ENCODE measurements at places on chromosomes 6 and 20. TPM values are rescaled to one million over a fixed set of nuclear protein-coding genes. Genes with fewer than 3 reads are reported as not detected.

- H3K27ac ChIP-seq: no peak overlapping the region
These were observed 27.4 kb downstream of the NPEPL1 start for GRCh38 chr20:58719971-58720371.

DNA sequence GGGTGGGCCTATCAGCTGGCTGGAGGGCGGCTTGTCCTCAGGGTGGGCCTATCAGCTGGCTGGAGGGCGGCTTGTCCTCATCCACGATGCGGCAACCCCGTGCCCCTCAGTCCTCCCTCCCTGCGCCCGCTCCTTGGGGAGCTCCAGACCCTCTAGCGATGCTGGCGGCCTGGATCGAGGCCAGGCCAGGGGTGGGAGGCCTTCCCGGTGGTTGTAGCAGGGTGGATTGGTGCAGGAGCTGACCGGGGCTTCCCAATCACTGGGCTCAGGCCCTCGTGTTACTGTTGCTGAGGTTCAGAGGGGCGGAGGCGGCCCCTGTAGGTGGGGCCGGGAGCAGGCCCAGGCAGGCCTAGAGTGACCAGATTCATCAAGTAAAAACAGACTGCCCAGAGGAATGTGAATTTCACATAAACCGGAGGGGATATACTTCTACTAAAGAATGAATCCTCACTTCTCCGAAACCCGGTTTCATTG lies 8.8 kb downstream of the SLC17A9 start:
- H3K27ac ChIP-seq: no peak overlapping the region
- H3K4me3 ChIP-seq: no peak overlapping the region
- no peaks in the 10 kb centered on the region for H3K4me1 ChIP-seq
- H3K27me3 ChIP-seq: no peaks in the 10 kb centered on the region

GRCh38 chr6:25579391-25579883 lies 72.6 kb upstream of the SCGN start:
- peaks cover 34% of the 10 kb centered on the region for H3K4me1 ChIP-seq
- H3K4me3 ChIP-seq: no peak overlapping the region
- peaks cover 7% of the 10 kb centered on the region for H3K36me3 ChIP-seq
- DNase-seq: no peak

- H3K36me3 ChIP-seq: no peaks in the 10 kb centered on the region
- no peaks in the 10 kb centered on the region for H3K27me3 ChIP-seq
- no peak overlapping the region for H3K4me3 ChIP-seq
These were observed 127.8 kb upstream of the EEF1E1 start for GRCh38 chr6:8229915-8230756.

The ALDH5A1 gene
- total RNA-seq: 11.9 TPM

DNA sequence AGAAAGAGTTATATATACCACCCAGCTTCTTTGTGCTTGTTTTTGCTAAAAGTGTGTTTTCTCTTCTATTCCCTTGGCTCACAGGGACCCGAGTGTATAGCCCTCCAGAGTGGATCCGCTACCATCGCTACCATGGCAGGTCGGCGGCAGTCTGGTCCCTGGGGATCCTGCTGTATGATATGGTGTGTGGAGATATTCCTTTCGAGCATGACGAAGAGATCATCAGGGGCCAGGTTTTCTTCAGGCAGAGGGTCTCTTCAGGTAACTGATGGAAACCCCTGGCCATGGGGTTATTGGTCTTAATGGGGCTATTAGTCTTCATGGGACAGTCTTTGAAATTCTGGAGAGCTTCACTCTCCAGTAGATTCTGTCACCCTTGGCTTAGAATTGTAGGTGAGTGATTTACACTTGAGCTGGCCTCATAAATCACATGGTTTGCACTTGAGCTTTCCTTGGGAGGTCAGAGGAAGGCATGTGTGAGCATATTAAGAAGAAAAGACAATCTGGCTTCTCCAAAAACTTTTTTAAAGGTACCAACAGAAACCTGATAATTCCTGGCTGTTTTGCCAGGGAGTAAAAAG lies 3.0 kb downstream of the PIM1 start:
- peaks cover 2% of the 10 kb centered on the region for H3K27me3 ChIP-seq
- H3K4me3 ChIP-seq: peak overlapping the region; percentile 89
- DNase-seq: no peak
- H3K36me3 ChIP-seq: peaks cover 62% of the 10 kb centered on the region

The COL10A1 gene
- not detected for total RNA-seq

The C20orf202 gene
- total RNA-seq: not detected

DNA sequence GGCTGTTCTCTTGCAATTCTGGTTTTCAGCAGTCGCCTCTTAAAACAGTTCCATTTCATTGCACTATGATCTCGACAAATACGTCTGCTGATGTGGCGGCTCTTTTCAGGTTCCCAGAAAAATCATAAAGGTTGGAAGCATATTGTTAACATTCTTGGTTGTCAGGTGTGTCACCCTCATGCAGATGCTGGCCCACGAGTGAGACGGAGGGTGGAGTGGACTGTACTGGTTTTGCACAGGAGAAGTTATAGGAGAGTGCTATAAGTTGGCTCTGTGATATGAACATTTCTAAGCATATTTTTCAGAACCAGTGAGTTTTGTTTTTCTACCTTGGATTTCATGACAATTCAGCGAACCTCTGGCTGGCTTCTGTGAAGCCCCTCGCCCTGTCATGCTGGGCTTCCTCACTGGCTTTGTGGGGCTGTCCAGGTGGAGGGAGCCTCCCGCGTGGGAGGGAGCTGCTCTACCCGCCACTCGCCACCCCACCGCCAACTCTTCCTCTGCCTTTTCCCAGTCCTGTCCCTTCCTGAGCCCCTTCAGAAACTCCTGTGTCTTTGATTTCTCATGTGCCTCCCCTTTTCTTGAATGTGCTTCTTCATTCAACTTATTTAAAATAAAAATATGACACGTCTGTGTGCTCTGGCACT lies 10.6 kb downstream of the IRF4 start:
- peak overlapping the region; percentile 91 for H3K27ac ChIP-seq
- peaks cover 95% of the 10 kb centered on the region for H3K36me3 ChIP-seq
- no peaks in the 10 kb centered on the region for H3K27me3 ChIP-seq
- H3K4me3 ChIP-seq: peak overlapping the region; percentile 81

The ISM1 gene
- 2.0 TPM for total RNA-seq

DNA sequence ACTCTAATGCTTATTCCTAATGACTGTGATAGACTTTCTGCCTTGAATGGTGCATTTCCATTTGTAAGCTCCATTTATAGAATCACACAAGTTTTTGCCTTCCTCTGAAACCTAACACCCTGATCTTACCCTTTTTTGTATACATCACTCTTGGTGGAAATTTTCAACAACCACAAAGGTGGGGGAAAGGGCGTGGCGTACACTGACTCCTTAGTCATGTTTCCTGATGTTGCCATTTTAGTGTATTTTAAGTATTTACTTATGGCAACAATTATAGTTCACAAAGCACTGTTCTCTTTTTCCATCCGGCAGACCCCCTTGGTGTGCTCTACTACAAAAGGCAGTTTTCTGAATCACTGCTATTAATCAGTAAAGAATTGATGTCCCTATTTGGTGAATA lies 92.0 kb downstream of the ATXN1 start:
- DNase-seq: peak; percentile 73
- peak overlapping the region; percentile 94 for H3K27ac ChIP-seq
- H3K4me1 ChIP-seq: peaks cover 83% of the 10 kb centered on the region
- H3K4me3 ChIP-seq: peak overlapping the region; percentile 80
- no peaks in the 10 kb centered on the region for H3K27me3 ChIP-seq
- peaks cover 46% of the 10 kb centered on the region for H3K36me3 ChIP-seq

DNA sequence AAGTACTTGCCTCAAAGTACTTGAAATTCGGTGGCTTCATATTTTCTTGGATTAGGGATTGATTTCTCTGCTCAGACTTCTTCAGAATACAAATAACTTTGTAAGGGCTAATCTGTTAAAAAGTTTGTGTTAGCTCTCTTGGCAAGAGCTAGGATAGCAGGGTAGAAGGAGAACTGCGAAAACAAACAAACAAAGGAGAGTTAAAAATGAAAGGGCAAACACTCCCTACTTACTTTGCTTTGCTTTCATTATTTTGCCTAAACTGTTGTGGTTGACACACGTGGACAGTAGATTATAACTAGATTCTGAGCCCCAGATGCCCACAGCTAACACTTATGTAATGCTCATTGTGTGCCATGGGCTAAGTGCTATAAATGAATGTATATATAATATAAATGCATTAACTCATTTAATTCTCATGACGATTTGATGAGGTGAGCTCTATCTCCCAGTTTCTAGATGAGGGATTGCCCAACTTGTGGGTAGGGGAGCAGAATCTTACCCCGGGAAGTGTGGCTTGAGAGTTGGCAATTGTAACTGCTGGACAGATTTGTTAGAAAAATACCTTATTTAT lies 48.7 kb downstream of the EYA4 start:
- no peak overlapping the region for H3K27ac ChIP-seq
- no peak for DNase-seq
- H3K36me3 ChIP-seq: no peaks in the 10 kb centered on the region
- no peak overlapping the region for H3K4me3 ChIP-seq
- no peaks in the 10 kb centered on the region for H3K27me3 ChIP-seq

The LGSN gene
- total RNA-seq: not detected

DNA sequence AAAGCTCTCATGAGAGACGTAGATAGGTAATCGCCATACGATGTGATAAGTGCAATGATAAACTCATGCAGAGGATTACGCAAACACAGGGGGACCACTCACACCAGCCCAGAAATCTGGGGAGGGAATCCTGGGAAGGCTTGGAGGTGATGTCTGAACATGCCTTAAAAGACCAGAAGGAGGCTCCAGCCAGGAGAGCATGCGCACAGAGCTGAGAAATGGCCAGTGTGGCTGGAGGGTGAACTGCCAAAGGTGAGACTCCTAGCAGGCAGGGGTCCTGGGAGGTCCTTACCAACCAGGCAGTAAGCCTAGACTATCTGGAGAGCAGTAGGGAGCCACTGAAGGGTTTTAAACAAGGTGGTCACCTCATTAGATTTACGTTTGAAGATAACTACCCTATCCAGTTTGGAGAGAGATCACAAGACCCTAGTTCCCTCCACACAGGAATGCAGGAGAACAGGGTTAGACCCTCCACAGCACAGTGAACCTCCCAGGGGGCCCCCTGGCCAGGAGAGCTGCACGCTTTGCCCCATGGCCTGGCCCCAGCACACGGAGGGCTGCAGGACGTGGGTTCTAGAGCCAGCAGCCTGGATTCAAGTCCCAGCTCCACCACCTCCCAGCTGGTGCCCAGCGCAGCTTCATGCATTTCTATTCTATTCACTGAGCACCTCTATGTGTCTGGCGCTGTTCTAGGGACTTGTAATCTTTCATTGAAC lies 13.1 kb downstream of the MDFI start:
- no peak overlapping the region for H3K27ac ChIP-seq
- no peaks in the 10 kb centered on the region for H3K4me1 ChIP-seq

- peaks cover 21% of the 10 kb centered on the region for H3K4me1 ChIP-seq
- DNase-seq: no peak
- no peaks in the 10 kb centered on the region for H3K27me3 ChIP-seq
These were observed 18.8 kb downstream of the DNMT3B start for GRCh38 chr20:32780749-32781655.
